Esophagus squamous epithelium (tissue), 5 donors: ENCODE measurements at places on chromosomes 16 and 17.

DNA sequence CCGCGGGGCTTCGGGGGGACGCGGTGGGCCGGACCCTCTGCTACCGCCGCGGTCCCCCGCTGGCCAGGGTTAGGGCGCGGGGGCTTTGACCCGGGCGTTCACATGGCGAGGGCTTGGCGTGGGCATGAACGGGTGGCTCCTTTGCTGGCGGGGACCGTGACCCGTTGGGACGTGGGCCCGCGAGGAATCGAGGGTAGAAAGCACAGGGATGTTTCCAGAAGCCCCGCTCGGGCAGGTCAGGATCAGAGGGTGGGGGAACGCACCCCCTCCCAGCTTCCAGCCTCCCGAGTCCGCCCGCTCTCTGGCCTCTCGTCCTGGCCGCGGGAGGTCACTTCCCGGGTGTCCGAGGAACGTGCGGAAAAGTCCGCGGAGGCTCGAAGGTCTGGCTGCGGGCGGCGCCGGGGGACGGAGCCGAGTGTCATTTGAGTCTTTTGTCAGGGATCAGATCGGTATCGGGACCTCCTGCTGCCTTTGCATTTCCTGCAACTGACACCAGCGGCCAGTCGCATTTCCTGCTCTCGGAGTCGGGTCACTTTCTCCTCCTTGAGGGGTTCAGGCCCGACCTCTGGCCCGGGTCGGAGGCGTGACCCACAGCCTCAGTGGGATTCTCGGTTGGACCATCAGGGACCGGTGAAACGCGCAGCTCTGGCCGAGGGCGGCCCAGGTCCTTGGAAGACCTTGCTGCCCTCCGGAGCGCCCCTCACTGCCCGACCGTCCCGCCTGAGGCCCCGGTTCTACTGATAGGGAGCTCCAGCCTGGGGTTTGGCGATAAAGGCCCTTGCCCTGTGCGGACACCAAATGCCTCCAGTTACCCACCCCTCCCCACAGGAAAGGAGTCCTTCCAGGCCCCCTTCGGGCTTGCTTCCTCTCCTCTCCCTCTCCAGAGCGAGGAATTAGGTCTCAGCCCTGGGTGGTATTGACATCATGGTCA is 702 bp upstream of the WNT3 start:
- DNase-seq: no peak

DNA sequence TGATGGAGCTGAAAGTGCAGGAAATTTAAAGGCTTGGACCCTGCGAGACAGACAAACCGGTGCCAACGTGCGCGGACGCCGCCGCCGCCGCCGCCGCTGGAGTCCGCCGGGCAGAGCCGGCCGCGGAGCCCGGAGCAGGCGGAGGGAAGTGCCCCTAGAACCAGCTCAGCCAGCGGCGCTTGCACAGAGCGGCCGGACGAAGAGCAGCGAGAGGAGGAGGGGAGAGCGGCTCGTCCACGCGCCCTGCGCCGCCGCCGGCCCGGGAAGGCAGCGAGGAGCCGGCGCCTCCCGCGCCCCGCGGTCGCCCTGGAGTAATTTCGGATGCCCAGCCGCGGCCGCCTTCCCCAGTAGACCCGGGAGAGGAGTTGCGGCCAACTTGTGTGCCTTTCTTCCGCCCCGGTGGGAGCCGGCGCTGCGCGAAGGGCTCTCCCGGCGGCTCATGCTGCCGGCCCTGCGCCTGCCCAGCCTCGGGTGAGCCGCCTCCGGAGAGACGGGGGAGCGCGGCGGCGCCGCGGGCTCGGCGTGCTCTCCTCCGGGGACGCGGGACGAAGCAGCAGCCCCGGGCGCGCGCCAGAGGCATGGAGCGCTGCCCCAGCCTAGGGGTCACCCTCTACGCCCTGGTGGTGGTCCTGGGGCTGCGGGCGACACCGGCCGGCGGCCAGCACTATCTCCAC is at the start of gene NOG:
Gene NOG (plus strand): TSS at position 54 of the 674 bp plus-strand sequence. CDS start 525 bp downstream, at position 579.
- no peak for DNase-seq

- DNase-seq: no peak
Observed at GRCh38 chr17:3524024-3524423, 33.6 kb downstream of the TRPV3 start.

GRCh38 chr17:79000396-79001189 is 9.0 kb downstream of the CANT1 start:
- no peak for DNase-seq

DNA sequence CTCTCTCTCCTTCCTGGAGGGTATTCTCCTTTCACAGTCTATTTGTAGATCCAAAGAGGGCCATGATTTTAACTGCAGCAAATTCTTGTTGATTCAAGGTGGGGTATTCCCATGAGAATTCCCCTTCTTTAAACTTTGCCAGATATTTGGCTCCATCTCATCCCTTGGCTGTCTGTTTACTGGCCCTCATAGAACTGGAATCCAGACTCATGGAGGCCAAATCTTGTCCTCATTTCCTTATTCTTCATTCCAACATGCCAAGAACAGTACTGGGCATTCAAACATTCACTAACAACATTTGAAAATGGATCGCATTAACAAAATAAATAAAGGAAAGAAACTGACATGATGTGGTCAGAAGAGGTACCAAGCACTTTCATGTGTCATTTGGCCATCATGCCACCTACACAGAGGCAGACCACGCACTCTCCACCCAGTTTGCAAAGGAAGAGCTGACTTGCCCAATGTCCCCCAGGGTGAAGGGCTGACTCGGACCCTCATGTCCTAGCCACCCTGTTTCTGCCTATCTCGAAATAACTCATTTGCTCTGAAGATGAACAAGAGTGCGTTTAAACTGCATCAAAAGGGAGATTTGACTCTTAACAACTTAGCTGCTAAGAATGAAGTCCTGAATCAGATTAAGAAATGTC is 23.1 kb upstream of the SLC35B1 start:
- no peak for DNase-seq

- DNase-seq: no peak
Observed at GRCh38 chr17:35944151-35944550, 638 bp upstream of the LYZL6 start.

DNA sequence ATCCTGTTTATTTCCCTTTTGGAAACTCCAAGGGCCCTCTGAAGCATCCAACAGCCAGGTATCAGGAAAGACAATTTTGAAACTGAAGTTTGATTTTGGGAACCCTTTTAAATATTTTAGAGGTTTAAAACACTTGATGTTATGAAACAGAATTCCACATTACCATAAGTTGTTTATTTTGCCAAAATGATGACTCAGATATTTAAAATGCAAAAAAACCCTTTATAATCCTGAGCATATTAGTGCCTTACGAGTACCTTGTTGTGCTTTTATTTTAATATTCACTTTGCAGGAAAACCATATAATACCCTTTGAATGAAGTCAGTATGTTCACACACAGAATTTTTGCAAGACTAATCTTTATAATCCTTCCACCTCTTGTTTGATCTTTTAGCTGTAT is 765.1 kb upstream of the CA10 start:
- no peak for DNase-seq

- no peak for DNase-seq
Observed at GRCh38 chr17:77692571-77693161, 265.8 kb upstream of the TNRC6C start.

GRCh38 chr17:64599187-64599676 is 62.9 kb downstream of the SMURF2 start:
- DNase-seq: no peak

GRCh38 chr17:50365649-50366393 is 7.2 kb downstream of the MRPL27 start:
- DNase-seq: no peak

DNA sequence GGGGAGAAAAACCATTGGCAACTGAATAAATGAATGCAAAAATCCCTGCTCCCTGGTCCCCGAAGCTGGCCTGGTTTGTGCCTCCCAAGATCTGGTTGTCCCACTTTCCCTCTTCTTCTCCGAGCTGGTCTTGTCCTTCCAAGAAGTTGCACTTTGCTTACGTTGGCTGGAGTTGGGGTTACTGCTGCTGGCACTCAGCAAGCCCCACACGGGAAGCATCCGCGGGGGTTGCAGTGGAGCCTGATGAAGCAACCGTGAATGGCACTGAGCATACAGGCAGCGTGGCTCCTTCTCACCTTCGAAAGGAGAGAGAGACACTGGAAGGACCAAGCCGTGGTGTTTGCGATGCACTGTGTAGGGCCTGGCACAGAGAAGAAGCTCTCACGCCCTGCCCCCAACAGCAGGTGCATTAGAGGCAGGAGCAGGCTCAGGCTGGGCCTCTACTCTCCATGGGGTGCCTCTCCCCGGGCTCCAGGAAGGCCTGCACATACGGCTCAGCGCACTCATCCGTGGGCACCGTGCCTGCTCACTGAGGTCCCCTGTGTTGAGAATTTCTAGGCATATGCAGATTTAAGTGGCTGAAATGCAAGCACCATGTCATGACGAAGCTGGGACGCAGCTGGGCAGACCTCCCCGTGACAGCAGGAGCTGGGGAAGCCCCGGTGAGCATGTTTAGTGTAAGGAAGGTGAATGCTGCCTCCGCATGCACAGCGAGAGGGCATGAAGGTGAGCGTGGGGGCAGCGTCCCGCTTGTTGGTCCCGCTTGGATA is 12.1 kb downstream of the CA5A start:
- DNase-seq: no peak

GRCh38 chr17:47935961-47936360 is 5.4 kb upstream of the PNPO start:
- DNase-seq: no peak

GRCh38 chr16:49588729-49589384 is 215.3 kb downstream of the C16orf78 start:
- DNase-seq: no peak

GRCh38 chr16:14071576-14072271 is 605 bp downstream of the MRTFB start:
- no peak for DNase-seq

- DNase-seq: no peak
Observed at GRCh38 chr17:76545918-76546555, 6.2 kb downstream of the PRCD start.

DNA sequence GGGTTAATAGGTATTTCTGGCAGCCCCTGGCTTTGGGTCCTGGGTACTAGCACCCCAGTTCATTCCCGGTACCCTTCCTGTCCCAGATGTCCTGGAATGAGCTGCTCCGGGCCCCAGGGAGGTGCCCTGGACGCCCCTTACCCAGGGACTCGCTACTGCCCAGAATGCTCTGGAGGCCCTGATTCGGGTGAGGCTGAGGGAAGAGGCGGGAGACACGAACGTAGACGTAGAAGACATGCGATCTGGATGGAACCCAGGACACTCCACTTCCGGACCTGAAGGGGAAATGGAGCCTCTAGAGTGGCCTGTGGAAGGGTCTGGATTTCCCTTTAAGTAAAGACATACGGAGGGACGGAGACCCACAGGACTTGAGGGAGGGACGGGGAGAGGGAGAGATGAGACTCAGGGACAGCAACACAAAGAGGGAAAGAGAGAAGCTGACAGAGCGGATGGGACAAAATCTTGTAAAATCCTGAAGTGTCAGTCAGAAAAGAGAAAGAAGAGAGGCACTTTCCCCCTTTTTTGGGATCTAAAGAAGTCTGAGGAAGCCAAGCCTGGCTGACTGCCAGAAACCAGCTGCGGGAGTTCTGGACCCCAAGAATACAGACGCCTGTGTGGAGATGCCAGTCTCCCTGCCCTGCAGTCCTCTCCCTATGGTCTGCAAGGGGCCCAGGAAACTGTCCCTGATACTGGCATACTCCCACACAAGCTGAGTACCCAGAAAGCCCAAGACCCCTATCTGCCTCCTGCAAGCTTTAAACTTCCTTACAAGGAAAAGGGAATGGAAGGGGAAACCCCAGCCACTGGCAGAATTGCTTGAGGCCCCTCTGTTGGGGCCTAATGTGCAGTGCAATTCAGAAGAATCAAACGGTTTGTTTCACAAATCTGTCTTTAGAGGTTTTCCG is 1.0 kb upstream of the HOXB13 start:
- no peak for DNase-seq

GRCh38 chr17:58232707-58233156 is 5.7 kb upstream of the LPO start:
- DNase-seq: no peak

DNA sequence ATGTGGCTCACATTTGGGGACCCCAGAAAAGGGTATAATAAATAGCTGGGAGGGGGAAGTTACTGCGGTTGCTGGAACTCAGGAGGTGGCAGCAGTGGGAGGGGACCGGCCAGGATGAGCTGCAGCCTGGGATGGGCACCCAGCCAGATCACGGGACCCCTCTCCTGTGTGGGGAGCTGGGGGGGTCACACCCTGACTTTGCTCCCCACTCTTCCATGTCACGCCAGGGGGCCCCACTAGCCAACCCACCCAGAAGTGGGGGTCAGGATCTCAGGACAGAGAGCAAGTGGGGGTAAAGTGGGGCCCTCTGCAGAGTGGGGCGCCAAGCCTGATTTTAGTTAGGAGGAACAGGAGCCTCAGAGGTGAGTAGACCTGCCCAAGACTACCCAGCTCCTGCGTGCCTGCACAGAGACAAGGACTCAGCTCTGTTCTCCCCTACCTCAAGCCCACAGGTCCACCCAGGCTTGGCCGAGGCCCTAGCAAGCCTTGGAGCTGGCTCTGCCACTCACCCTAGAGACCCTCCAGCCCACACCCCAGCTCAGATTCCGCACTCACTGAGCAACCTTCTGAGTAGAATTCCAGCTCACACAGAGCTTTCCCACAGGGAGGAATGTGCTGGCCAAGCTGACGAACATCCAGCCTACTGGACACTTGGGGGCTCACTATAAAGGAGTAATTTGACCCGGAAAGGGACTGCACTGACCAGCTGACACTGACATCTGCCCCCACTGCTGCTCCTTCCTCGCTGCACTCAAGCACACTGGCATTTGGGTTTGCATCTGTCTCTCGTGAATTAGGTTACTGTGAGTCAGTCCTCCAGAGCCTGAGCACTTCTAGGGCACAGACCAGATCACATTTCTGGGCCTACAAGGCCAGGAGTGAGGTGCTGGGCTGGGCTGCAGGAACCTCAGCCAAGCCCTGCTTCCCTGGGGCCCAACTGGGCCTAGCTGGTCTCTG is 310.1 kb downstream of the C16orf95 start:
- DNase-seq: no peak

GRCh38 chr16:29899516-29900101 is at the start of gene SEZ6L2:
TSS of gene SEZ6L2 (minus strand) at chr16:29899550. CDS start at chr16:29899019, 531 bp downstream.
- no peak for DNase-seq

DNA sequence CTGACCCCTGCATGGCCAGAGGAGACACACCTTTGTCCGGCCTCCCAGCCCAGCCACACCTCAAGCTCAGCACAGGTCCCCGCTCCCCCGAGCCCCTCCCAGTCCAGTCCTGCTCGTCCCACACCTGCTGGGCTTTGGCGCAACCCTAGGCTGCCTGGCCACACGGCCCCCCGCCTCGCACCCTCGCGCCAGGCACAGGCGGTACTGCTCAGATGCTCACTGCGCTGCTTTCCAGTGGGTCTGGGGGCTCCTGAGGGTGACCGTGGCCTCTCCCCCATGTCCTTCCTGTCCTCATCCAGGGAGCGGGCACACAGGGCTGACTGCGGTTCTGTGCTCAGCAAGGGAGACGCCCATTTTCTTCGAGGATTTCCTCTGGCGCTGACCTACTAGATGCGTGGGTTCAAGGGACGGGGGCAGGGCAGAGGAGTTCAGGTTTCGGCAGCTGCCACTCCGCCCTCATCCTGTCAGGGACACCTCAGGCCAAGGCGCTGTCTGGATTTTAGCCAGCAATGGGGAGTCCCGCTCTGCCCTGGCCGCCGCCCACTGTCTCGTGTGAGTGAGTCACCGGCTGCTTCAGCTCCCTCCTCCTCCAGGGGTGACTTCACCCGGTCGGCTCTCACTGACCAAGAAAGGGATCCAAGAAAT is 118.0 kb upstream of the ZNF469 start:
- peak; percentile 35 for DNase-seq
